Activated T-cell treated with anti-CD3 and anti-CD28 coated beads for 24 hours (primary cell): ENCODE measurements at places on chromosomes 12 and 14.

DNA sequence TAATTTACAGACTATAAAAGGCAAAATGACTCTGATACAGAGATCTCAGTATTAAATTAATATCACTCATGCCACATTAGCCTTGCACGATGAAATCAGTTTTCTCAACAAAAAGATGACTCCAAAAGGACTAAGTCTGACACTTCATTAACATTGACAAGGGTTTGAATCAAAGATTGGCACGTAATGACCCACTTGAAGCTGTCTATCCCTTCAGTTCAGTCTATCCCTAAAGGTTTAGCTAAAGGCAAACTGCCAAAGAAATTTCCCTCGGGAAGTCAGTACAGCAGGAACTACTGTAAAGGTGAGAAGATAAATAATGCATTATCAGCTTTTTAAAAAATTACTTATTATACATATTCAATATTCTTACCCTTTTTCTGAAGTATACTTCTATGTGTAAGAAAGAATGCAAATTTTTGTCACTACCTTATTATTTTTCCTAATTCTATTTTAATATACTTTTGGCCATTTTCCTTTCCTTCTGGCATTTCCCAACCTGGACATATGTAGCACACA lies 127.1 kb downstream of the NELL2 start:
- DNase-seq: no peak

DNA sequence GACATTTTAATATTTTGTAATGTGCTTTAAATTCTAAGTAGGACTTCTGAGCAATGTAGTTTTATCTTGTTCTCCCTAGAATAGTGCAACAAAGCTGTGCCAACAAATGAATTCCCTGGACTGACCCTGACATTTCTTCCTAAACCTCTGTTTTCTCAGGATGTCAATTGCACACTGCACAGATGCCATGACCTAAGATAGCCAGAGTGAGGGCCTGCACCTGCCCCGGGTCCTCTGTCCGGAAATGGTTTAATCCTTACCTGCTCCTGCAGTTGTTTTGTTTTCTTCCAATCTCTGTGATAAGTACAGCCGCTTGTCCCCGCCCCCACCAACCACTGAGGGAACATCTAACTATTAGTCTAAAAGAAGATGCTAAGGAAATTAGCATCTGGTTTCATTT lies 831.5 kb downstream of the GALC start:
- DNase-seq: no peak

DNA sequence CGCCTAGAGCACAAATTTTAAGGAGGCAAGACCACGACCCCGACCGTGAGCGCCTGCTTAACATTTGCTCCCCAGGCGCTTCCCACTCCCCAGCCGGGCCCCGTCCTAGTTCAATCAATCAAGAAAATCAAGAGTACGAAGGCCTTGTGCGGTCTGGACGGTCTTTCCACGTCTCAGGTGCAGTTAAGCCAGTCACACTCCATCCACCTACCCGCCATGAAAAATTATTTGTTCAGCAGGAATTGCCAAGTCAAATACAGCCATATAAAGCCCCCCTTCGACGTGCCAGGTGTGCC lies 603 bp upstream of the LRR1 start:
- no peak for DNase-seq

DNA sequence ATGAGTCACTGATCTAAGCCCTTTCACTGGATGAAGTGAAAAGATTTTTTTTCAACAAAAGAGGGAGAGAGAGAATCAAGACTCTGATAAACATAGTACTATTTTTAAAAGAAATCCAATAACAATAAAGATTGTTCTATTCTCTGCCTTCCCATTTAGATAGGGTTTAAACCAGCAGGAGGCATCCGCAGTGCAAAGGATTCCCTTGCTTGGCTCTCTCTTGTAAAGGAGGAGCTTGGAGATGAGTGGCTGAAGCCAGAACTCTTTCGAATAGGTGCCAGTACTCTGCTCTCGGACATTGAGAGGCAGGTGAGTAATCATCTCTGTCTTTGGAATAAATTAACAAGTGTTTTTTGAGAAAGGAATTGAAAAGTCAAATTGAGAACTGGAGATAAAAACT lies 124.9 kb downstream of the DERA start:
- no peak for DNase-seq

- no peak for DNase-seq
Measured at GRCh38 chr12:116774020-116774419, 35.9 kb downstream of the RNFT2 start.

GRCh38 chr12:123200414-123200813 lies 32.5 kb downstream of the MPHOSPH9 start:
- DNase-seq: no peak

- no peak for DNase-seq
Measured at GRCh38 chr14:53450871-53451270, 297.7 kb upstream of the DDHD1 start.

DNA sequence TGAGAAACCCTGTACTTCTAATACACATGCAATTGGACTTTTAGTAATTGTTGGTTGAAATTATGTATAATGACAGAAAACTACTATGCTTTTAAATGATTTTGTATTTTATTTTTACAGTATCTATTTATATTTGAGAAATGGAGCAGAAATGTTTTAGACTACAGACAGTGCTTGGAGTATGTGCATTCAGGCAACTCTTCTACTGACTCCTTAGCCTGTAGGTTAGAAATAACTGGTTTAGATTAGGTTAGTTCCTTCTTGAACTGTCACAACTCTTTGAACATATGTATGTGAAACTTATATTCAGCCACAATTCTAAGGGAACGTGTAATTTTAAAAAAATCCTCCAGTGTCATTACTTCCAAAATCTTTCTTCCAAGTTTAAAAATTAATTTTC lies 1.7 kb downstream of the FGFR1OP2 start:
- DNase-seq: no peak

GRCh38 chr14:33564774-33565630 lies 385.9 kb downstream of the EGLN3 start:
- no peak for DNase-seq

- no peak for DNase-seq
Measured at GRCh38 chr14:21543521-21543960, 17.4 kb upstream of the SALL2 start.

GRCh38 chr12:45794422-45794821 lies 64.9 kb downstream of the ARID2 start:
- DNase-seq: no peak

GRCh38 chr12:1797011-1797901 lies 23.1 kb upstream of the LRTM2 start:
- peak; percentile 44 for DNase-seq

GRCh38 chr14:68306265-68306933 lies 486.5 kb downstream of the ZFP36L1 start:
- DNase-seq: no peak

- no peak for DNase-seq
Measured at GRCh38 chr12:121509339-121509738, 71.5 kb downstream of the KDM2B start.

GRCh38 chr12:116368196-116369194 lies 91.0 kb upstream of the MED13L start:
- no peak for DNase-seq
